ENCODE measurements at places on chromosomes 11 and 22.

- peak; percentile 42 for DNase-seq
Measured at GRCh38 chr22:30325065-30325720, 1.5 kb downstream of the TBC1D10A start.

DNA sequence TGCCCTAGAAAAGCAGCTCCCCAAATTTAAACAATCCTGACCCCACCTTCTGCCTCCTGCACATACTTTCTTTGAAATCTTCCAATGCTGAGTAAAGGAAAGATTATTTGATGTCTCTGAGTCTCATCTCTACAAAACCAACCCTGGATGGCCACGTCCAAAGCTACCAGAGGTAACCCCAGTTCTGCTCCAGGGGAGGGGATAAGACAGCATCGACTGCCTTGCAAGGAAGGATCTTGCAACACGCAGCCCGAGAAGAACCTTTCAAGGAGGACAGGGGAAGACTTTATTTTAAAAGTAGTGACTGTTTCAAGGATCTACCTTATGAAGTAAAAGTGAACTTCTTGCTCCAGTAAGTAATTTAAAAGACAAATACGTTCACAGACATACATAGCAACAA, 66.5 kb upstream of the TMEM45B start:
- no peak for DNase-seq

- DNase-seq: peak; percentile 6
Measured at GRCh38 chr11:1532014-1532586, 40.0 kb downstream of the DUSP8 start.

- peak; percentile 95 for DNase-seq
Measured at GRCh38 chr11:76744186-76745043, 38.7 kb upstream of the TSKU start.

DNA sequence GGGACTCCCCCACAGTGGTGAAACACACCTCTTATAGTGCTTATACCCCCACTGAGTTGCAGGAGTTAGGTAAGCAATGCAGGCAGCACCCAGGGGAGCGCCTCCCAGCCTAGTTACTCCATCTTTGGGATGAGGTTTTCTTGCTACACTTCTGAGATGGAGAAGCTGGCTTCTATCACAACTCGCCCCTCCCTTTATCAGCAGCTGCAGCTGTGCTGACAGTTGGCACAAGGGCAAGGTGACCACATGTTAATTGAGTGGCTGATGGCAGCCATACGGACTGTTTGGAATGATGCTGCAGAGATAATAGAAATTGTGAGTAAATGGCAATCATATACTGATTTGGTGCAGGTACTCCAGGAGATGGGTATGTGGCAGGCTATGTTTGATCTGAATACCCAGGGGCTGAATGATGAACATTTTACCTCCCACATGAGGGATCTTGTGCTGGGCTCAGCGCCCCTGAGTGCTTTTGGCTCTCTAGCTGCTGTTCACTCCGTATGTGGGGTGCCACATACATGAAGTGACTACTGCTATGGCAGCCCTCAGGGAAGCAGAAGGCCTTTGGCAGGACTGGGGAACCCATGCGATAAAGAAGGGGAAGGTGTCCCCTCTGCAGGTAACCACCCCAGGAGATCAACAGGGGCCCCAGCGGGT, 29.2 kb upstream of the KCNA4 start:
- DNase-seq: no peak

GRCh38 chr22:44372611-44373010, 59.9 kb upstream of the SHISAL1 start:
- DNase-seq: no peak

GRCh38 chr22:28741200-28741784, 328 bp downstream of the CHEK2 start:
- no peak for DNase-seq

GRCh38 chr11:71996946-71997345, 1.8 kb upstream of the IL18BP start:
- peak; percentile 96 for DNase-seq

DNA sequence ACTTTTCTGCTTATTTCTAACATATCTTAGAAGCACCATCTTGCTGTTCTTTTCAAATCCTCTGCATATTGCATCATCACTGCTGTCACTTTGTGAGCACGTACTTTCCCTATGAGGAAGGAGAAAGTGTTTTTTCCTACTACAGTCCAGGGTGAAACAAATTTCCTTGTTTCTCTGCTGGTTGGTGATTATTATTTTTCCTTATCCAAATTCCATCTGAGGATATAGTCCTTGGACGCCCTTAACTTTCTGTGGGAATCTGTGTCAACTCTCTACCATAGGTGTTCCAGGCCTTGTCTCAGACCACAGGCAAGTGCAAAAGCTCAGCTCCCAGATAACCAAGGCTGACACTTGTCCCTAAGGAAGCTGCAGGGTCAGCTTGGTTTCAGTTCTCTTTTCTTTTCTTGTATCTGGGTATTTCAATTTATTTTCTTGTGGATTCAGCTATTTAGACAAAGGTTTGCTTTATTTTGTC, 29.4 kb upstream of the LYVE1 start:
- DNase-seq: peak; percentile 64

- DNase-seq: no peak
Measured at GRCh38 chr11:64803846-64804345, 882 bp upstream of the MAP4K2 start.

DNA sequence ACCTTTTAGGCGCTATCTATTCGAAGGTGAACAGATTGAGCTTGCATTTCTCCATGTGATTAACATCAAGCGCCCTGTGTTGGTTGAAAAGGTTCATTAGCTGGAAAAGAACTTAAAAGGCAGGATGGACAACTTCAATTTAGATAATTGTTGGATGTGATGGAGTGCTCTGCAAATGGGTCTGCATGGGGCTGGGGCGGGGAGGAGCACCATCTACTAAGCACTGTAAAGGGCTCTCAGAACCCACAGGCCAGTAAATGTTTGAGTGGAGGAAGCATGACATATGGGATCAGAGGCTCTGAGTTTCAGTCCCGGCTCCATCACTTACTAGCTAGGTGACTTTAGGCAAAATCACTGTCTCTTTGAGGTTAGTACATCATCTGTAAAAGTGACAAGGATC, 28.2 kb downstream of the ARL14EP start:
- DNase-seq: no peak

DNA sequence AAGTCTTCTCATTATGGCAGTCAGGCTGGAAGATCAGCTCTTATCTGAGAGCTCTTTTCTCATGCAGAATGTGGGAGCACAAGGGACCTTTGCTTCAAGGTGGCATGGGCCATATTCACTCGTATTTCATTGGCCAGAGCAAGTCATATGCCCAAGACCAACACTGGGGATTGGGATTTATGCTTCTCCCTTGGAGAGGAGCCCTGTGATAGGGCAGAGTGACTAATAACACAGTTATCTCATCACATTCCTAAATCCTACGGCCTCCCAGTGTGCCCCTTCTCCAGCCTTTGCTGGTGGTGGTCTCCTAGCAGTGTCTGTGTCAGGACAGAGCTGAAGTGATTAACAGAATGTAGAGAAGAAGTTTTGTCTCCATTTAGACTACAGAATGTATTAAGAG, 48.6 kb downstream of the SYT9 start:
- no peak for DNase-seq

DNA sequence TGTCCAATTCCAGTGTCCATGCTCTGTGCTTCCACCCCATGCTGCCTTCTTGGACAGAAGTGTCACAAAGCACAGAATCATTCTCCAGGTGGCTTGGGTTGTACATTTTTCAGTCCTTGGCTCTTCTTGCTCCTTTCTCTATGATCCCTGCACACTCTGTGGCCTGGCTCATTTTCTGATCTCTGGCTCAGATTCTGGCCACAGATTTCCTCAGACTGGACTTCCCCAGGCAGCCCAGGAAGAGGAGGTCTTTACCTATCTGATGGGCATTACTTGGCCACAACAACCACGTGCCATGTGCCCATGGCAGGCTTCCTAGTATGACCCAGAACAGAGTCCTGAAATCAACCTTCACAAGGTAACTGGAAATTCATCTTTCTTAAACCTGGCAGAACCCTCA, 27.2 kb downstream of the SYTL2 start:
- no peak for DNase-seq

DNA sequence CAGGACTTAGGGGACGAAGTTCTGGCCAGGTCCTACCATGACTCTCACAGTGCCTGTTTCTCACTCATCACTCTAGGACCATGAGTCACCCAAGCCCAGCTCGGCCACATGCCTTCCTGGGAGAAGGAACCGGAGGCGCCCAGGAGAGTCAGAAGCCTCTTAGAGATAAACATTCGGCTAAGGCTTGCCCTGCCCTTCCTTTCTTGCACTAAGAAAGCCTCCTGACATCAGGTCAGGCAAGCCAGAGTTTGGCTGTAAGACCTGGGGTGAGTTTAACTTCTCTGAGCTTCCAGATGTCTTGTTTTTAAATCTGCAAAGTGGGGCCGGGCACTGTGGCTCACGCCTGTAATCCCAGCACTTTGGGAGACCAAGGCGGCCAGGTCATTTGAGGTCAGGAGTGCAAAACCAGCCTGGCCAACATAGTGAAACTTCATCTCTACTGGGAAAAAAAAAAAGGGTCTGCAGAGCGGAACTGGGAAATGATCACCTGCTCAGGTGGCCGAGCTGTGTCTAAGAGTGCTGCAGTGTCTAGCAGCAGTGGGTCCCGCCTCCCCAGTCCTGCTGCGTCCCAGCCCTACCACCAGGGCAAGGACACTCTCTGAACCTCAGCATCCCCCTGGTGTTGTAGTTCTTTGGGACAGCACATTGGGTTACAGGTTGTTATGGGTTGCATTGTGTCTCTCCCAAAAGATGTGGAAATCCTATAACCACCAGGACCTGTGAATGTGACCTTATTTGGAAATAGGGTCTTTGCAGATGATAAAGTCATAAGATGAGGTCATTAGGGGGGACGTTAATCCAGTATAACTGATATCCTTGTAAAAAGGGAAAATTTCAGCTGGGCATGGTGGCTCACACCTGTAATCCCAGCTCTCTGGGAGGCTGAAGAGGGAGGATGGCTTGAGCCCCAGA, 1.8 kb upstream of the CARS1 start:
- peak; percentile 47 for DNase-seq

DNA sequence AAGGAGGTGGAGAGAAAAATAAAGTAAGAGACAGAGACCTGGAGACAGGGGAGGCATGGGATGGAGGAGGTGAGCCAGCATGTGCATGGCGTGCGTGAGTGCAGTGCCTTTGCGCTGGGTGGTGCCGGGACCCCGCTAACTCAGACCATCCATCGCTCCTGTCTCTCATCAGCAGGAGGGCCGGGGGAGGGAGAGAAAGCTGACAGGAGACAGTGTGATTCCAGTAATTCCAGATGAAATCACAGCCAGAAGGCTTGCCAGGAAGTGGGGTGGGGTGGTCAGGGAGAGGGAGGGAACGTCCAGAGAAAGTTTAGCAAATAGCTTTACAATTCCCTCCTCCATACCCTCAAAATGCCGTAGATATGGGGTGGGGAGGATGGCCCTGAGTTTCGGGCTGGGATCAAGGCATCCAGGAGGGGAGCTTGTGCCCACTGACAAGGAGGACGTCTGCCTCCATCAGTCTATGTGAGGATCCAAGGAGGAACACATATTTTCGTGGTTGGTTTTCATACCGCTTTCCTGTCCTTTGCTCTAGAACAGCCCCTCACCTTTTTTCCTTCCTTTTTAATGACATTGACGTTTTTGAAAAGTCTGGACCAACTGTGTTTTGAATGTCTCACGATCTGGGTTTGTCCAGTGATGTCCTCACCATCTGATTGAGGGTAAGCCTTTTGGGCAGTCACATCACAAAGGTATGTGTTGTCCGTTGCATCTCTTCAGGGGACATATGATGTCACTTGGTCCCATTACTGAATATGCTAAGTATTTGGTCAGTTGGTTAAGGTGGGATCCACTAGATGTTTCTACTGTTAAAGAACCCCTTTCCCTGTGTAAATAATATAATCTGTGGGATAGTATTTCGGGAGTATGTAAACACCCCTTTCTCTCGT, 567.3 kb downstream of the MIAT start:
- DNase-seq: no peak

DNA sequence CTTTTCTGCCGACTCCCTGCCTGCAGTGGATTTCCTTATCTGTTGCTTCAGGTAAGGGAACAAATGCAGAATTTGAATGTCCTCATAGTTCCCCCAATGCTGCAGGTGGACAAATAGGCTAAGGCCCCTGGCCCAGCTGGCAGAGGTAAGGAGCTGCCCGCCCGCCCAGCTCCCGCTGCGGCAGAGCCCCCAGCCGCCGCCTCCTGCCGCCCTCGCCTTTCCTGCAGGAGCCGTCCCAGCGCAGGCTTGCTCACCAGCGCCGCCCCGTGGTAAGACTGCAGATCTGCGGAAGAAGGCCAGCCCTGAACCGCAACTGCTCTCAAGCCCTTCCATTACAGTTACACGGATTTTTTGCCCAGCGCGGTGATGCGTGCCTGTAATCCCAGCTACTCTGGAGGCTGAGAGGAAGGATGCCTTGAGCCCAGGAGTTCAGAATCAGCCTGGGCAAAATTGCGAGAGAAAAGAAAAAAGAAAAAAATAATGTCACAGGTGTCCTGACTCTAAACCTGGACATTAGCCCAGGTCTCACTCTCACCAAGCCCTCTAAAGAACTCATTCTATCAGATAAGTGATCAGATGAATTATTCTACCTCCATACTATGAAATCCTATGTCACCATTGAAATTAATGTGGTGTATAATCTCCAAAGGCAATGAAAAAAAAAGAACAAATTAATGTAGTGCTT, 51.2 kb upstream of the EMID1 start:
- DNase-seq: peak; percentile 72

DNA sequence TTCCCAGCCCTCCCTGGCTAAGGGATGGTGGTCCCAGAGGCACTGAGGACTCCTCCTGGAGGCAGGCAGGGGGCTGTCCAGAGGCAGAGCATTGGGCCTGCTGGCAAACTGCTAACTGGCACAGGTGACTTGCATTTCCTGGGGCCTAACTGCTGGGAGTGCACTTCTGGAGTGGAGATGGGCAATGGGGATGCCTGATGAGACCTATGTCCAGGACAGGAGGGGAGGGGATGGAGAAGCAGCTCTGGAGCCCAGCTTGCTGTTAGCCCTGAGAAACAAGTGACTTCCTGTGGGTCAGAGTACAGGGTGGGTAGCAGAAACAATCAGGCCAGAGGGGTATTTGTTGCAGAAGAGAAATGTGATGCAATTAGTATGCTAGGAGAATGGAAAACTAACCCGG, 253.2 kb downstream of the ST3GAL4 start:
- DNase-seq: no peak

- DNase-seq: no peak
Measured at GRCh38 chr11:5247472-5248192, 2.0 kb downstream of the HBG1 start.

DNA sequence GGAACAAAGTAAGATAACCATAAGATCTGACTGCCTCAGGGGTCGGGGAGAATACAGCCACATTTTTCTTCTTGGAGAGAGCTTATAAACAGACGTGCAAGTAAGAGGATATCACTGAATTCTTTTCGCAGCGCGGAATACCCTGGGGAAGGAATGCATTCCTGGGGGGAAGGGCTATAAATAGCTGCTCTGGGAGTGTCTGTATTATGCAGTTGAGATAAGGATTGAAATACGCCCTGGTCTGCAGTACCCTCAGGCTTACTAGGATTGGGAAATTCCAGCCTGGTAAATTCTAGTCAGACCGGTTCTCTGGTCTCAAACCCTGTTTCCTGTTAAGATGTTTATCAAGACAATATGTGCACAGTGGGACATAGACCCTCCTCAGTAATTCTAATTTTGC, 1491.7 kb upstream of the RAG2 start:
- DNase-seq: no peak

GRCh38 chr11:83051760-83052671, 19.7 kb downstream of the RAB30 start:
- no peak for DNase-seq

All from suppressor macrophage (primary cell).